Activated effector memory CD4-positive, alpha-beta T cell treated with Interleukin-2 at 50 U/mL for 16 hours (primary cell): ENCODE measurements at places on chromosomes 5 and 9.

DNA sequence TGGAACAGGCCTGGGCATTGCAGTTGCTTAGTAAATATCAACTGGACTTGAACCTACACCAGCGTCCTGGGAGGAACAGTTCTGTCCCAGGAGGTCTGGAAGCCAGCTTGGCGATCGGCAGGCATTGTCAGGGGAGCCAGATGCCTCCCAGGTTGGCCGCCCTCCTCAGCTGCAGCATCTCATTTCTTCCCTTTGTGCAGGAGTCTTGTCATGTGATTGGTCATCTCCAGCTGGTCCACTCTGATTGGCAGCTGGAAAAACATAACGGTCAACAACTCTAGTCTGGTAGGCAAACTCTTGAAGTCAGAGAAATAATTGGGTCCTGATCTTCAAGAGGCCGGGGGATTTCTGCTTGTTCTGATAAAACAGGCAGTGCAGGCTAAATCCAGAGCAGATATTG lies 29.6 kb upstream of the NCS1 start:
- no peak for DNase-seq

GRCh38 chr9:130956636-130957450 lies 17.8 kb upstream of the FIBCD1 start:
- no peak for DNase-seq

DNA sequence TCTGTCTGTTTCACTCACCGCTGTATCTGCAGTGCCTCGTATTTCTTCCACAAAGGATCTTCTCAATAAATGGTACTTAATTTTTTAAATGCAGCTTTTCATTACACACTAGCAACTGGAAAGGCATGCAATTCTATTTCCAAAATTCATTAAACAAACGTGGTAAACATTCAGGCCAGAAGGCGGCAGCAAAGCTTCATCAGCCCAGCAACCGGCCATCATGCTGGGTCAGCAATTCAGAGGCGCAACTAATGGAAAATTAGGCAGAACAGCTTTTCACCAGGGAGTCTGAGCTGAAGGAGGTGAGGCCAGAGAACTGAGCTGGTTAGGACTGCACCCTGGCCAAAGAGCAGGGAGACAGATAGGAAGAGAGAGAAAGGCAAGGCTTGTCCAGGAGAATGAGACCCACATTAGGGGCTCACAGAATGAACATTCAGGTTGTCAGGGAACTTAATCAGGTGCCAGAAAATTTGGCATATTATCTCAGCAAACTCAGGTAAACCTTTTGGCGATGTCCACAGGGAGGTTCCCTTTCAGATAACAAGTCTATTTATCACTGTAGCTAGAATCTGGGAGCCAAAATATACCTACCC lies 17.7 kb upstream of the RNF180 start:
- no peak for DNase-seq

GRCh38 chr9:113278840-113279239 lies 3.4 kb downstream of the PRPF4 start:
- DNase-seq, result no peak

DNA sequence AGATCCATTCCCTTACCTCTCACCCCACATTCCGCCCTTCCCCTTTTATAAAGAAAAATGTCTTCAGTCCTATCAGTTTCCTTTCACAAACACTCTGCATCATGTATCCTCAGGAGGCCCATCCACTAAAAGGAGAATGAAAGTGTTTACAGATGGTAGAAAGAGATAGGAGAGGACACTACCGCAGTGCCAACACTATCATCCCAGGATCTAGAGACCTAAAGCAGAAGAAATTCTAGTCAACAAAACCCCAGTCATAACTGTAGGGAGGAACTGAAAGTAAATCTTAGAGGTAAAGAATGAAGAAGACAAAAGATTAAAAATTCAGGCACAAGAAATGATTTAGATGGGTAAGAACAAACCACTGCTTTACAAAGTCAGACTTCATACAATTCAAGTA lies 114.1 kb downstream of the MLLT3 start:
- DNase-seq, result no peak

GRCh38 chr5:153321478-153321877 lies 169.0 kb upstream of the GRIA1 start:
- no peak for DNase-seq

GRCh38 chr5:158127536-158127935 lies 268.6 kb upstream of the CLINT1 start:
- no peak for DNase-seq

GRCh38 chr5:150063638-150064037 lies 22.7 kb downstream of the CSF1R start:
- no peak for DNase-seq

DNA sequence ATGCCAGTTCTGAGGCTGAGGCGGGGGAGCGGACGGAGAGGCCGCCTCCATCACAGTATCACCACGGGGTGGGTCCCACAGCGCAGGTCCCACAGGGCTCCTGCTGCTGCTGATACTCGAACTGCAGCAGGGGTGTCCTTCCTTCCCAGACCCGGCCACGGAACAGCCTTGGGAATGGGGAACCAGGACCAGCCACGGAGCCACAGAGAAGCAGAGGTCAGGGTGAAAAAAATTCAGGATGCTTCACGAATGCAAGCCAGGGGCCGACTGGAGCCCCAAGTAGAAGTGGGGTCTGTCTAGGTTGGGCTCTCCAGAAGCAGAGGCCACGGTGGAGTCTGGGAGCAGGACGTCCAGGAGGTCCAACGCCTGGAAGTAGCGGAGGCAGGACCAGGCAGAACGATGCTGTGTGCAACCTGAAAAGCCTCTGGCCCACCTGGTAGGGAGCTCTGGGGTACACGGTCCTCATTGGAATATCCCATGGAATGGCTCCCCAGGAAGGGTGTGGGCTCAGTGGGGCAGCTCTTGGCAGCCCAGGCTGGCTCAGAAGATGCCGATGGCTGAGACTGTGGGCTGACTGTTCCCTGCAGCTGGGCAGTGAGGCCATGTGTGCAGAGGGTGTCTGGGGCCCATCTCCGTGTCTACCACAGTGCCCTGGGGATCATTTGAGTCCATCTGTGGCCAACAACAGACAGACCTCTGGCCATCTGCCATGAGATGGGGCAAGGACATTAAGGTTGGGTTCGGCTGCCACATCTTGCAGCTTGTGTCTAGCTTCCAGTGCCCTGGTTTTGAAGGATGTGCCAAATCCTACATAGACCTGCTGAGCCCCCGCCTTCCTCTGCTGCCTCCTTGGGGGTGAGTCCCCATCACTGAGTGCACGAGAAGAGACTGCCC lies 66.9 kb upstream of the FCN1 start:
- DNase-seq, result no peak

- DNase-seq, result no peak
Observed at GRCh38 chr9:83537331-83538171, 650 bp downstream of the FRMD3 start.

- no peak for DNase-seq
Observed at GRCh38 chr5:74534397-74535129, 106.0 kb downstream of the ENC1 start.
